ENCODE measurements at places on chromosomes 16 and 17. TPM values are rescaled to one million over a fixed set of nuclear protein-coding genes. Genes with fewer than 3 reads are reported as not detected.

Gene PRSS53
- 0.97 TPM for polyA plus RNA-seq

Gene FBXW10
- 0.25 TPM for polyA plus RNA-seq

Gene PYY
- not detected for polyA plus RNA-seq

GRCh38 chr17:38609280-38610031 is 3.7 kb upstream of the SRCIN1 start:
- no peak for DNase-seq

DNA sequence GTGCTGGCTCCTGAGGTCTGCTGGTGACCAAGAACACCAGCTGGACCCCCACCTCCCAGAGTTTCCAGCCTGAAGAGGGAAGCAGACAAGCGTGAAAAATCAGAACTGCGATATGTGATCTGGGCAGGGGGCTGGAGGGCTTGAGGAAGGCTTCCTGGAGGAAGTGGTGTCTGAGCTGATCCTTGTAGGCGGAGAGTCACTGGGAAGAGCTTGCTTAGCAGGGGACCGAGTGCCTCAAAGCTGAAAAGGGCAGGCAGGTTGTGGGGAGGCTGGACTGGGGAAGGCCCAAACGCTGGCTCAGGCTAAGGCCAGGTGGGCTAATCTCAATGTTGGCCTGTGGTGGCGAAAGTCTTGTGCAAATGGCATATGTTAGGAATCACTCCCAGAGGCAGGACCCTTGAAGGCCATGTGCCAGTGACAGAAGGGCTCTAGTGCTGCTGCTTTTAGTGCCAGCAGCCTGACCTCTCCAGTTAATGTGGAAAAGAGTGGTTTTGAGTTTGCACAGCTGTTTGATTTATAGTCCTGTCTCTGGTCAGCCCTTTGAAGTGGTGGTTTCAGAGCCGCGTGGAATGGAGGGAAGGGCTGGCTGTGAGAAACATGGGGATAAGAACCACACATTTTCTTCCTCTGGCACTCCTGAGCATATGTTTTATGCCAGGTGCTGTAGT is 85.3 kb upstream of the LGALS9 start:
- no peak for DNase-seq

GRCh38 chr16:57611181-57611580 is 17.2 kb upstream of the ADGRG1 start:
- no peak for DNase-seq

DNA sequence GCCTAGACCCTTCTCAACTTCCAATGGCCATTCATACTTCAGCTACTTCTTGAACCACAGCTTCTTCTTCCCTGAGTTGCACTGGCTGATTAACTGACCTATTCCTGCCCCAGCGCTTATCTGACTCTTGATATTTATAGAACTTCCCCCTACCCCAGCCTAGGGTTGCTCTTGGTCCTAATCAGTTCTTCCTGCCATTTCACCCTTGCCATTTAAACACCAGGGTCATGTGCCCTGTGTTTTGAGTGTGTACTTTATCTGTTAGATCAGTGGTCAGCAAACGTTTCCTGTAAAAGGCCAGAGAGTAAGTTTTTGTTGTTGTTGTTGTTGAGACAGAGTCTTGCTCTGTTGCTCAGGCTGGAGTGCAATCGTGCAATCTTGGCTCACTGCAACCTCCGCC is 82.4 kb upstream of the COX10 start:
- no peak for DNase-seq

DNA sequence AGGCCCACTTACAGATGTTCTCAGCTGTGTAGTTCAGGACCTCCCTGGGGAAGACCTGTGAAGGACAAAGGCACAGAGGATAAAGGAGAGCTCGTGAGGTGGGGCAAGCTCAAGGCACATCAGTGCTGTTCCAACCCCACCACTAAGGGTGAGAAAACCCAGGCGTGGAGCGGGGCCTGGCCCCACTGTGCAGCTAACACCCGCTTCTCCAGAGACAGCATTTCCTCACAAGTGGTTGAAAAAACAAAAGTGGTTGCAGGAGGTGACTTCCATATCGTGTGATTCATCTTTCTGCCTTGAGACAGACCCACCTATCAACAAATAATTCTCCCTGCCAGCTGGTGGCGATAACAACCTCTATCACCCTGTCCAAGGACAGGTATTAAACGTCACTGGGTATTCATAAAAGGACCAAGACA is 30.0 kb downstream of the SNN start:
- no peak for DNase-seq
